ENCODE measurements at places on chromosomes 5 and 9.

GRCh38 chr5:107331312-107331711, 339.4 kb downstream of the EFNA5 start:
- no peak for DNase-seq

GRCh38 chr9:76390656-76391055, 3.6 kb downstream of the RFK start:
- DNase-seq = no peak

DNA sequence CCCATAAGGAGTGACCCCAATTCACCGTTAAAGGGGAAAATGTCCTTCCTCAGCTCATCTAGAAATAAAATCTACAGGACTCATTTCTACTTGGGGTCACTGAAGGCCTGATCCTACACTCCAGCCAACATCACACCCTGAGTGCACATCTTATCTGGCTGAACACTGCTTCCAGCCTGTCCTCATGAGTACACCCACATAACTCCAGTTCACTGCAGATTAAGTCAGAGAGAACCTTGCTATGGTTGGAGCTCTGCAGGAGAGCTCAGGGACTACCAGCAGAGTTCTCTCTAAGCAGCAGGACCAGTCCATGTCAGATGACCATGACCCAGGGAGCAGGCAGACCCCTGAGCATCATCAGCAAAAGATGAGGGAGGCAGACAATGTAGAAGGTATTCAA, 126.9 kb upstream of the MAP3K1 start:
- DNase-seq = no peak

DNA sequence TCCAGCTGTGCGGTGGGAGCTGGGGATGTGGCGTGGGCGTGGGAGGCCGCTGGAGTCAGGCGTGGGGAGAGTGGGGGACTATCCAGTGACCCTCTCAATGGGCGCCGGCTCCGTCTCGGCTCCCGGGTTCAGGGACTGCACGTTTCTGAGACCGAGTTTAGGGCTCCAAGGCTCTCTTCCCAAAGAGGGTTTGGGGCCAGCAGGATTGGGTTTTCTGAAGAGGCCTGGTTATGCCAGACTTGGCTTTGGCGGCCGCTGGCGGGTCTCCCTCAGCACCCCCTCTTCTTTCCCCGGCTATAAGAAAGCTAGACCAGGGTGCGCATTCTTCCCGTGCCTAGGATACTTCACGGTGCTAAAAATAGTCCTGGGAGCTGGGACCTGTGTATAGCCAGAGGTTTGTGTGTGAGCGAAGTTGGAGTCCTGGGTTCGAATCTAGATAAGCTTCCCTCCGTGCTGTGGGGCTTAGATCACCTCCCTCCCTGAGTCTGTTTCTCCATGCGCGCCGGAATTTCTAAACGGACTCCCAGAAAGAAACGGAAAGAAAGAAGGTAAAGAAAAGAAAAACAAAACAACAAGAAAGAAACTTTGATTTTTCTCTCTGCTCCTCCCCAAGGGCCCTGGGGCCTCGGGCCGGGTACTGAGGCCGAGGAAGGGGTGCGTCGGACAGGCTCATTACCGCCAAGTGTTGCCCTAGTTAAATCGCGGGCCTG, 5.0 kb downstream of the HAND1 start:
- no peak for DNase-seq

DNA sequence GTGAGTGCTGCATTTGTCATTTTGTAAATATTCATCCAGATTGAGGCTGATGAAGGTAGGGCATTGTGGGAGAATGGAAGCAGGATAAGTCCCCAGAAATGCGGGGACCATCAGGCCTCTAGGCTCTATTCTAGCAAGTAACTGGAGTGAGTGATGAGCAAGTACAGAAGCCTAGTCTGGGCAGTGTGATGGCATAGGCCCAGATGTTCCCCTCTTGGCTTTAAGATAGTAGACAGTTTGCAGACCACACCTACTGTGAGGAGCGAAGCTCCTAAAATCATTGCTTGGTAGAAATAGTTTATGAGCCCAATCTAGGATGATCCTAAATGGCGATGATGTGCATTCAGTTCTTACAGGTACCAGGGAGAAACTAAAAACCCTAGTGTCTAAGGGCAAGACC, 24.3 kb downstream of the NDFIP1 start:
- DNase-seq = no peak

DNA sequence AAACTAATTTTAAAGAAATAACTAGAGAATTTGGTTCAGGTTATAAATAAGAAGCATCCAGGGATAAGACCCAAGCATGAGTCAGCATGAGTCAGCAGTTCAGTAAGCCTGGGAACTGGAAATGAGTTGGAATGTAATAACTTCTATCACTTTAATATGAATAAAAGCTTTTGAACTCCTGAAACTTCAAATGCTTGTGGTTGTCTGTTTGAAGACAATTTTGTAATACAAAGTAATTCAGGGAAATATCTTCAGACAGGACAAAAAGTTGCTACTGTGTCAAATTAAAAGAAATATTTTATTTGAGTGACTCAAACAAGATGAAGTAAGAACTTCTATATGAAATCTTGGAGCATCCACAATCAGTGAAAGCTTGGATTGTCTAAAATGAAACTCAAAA, 331.2 kb upstream of the DAB2 start:
- no peak for DNase-seq

DNA sequence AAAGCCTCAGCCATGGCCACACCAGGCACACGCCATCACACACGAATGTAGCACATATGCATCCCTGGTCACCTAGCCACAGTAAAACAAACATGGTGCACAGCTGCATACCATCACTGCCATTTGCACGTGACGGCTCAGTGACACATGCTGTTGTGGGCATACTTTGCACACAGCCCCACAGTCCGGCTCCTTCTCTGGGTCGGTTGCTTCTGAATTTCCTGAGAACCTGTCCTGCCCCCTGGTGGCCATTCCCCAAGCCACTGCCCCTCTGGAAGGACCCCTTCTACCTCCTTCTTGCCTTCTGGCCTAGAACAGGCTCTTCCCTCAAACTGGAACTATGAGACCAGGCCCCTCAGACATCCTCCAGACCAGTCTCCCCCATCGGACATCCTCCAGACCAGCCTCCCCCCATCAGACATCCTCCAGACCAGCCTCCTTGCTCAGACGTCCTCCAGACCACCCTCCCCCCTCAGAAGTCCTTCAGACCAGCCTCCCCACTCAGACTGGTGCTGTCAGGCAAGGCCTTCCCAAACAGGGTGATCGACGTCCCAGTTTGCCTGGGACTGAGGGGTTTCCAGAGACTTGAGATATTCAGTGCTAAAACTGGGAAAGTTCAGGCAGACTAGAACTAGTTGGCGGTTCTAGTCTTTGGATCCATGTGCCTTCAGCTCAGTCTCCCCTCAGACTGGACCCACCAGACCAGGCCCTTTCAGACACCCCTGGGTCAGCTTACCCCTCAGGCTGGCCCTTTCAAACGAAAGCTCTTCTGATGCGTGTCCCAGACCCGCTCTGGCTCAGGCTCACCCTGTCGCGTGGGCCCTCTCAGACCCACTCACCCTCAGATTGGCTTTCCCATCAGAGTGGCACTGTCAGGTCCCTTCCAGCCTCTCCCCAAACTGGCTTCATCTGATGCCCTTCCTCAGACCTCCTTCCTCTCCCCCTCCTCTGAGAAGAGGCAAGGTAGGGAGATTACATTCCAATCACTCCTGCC, 24.3 kb upstream of the ENHO start:
- DNase-seq = no peak

- DNase-seq = no peak
These were observed 162.5 kb downstream of the ELAVL2 start for GRCh38 chr9:23663536-23663935.

DNA sequence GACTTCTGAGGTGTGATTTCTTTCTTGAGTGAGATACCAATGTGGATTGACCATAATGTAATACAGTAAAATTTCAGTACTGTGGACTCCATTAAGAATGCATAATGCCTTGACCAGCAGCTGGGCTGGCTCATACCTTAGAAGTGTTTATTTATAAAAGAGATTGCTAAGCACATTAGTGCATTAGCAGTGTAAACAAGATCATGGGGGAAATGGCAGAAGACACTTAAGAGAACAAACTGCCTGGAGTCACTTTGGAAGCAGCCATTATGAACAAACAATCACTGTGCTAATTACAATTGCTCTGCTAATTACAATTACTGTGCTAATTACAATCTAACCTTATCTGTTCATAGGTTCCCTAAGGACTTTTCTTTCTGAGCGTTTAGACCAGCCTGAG, 104.2 kb downstream of the TRIM32 start:
- DNase-seq = no peak

- no peak for DNase-seq
These were observed 10.7 kb downstream of the STK32A start for GRCh38 chr5:147245381-147246165.

DNA sequence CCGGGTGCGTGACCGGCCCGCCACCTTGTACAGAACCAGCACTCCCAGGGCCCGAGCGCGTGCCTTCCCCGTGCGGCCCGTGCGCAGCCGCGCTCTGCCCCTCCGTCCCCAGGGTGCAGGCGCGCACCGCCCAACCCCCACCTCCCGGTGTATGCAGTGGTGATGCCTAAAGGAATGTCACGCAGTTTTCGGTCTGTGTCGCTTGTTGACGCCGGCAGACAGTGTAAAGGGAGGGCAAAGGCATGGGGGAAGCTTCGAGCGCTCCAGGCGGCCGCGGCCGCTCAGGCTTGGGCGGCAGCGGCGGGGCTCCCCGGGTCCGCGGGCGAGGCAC, 1.3 kb downstream of the LRRC26 start:
- no peak for DNase-seq

DNA sequence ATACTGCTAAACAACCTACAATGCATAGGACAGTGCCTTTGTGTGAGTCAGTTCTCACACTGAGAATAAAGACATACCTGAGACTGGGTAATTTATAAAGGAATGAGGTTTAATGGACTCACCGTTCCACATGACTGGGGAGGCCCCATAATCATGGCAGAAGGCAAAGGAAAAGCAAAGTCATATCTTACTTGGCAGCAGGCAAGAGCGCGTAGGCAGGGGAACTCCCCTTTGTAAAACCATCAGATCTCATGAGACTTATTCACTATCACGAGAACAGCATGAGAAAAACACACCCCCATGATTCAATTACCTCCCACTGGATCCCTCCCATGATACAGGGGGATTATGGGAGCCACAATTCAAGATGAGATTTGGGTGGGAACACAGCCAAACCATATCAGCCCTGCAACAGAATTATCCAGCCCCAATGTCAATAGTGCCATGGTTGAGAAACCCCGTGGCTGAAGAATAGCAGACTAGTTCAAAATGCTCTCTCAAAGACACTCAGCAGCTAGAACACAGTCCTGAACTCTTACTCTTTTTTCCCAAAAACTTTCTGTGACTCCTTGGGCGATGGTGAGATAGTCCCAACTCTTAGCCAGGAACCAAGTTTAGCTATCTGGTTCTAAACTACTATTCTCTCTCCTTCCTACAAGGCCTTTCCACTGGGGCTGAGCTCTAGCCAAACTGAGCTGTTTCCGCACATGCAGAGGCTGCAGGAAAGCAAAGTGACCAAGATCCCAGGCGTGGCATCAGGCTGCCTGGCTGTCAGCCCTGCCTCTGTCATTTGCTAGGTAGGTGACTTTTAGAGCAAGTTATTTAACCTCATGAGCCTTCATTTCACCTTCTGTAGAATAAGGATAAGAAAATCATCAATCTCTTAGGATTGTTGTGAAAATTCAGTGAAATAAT, 21.7 kb downstream of the FAT2 start:
- no peak for DNase-seq

DNA sequence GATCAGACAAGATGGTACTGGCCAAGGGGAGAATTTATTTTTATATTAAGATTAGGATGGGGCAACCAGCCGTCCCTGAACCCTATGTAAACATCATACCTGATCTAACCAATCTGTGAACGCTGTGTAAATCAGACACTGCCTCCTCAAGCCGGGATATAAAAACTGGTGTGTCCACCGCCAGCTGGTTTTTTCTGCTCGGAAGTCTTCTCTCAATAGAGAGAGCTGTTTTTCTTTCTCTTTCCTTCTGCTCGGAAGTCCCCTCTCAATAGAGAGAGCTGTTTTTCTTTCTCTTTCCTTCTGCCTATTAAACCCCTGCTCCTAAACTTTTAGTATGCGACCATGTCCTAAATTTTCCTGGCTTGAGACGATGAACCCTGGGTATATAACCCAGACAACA, 615.5 kb upstream of the NUDT12 start:
- no peak for DNase-seq

DNA sequence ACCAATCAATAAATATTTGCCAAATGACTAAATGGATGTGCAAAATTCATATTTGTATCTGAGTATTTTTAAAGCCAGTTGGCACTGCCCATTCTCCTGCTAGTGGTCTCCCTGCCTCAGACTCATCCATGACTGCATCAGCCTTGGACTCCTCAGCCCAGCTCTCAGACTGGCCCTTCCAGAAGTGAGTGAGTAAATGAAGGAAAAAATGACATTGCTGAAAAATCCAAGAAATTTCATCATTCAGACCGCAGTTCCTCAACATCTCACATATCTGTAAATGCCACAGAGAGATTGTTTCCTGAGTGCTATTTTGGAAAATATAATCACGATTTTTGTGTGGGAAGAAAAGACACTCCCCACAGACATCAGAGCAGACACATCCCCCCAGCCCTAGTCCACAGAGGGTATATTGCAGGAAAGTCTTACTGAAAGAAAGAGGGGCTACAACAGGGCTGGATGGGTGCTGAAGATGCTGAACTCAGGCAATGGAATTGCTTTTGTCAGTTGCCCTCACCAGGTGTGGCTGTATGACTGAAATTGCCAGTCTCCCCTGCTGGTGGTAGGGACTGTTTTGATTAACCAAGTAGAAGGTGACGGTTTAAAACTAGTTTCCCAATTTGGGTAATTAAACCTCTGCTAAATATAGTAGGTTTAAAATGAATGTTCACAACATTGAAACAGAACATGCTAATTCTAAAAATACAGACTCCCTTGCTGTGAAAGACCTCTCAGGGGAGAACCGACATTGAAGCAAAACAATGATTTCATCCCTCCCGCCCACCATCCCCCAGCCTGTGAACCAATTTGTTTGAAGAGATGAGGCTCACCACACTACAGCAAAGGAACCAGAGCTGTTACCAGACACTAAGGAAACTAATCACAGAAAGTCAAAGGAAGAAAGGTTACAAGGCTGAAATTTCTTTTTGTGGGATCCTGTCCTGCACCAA, 158.8 kb downstream of the DEPDC1B start:
- no peak for DNase-seq

DNA sequence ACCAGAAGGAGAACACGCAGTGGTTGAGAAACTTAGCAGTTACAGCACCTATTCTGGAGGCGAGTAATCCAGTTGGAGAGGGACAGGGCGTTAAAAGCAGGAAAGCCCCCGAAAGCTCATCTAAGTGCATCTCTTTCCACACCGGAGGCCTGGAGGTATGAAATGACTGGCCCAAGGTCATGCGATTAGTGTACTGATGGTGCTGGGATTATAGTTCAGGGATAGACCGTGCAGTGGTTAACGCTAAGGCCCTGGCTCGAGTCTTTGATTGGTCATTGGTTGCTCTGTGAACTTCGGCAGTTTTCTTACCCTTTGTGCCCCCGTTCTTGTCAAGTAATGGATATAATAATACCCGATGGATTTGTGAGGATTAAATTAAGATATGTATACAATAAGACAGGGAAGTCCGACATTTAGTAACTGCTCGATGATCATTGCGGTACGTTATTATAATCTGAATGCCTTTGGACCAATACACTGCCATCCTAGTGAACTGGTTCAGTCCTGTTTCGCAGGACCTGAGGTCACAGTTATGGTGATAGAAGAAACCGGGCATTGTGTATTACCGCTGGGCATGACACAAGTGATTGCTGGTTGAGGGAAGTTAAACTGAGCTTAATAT, 960 bp downstream of the CANX start:
- DNase-seq = no peak

Measured in CD4-positive, alpha-beta T cell treated with Interleukin-6 at 100 ng/mL for 8 hours (primary cell).